CD4-positive, alpha-beta memory T cell (primary cell): ENCODE measurements at places on chromosomes 2 and 18.

DNA sequence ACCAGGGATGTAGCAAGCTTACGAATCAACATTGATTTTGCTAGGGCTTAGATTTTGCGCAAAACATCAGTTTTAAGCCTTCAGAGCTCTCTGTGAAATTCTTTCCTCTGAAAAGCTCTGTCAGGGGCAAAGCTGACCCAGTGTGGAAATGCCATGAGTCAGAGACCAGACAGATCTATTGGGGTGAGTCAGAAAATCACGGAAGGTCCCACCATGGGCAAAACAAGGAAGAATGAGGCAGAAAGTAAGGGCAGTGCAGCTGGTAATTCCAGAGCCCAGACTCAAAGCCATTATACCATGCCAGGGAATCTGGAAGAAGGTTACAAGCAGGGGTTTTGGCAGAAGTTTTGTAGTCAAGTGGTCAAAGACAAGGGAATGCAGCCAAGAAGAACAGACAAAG is 256.6 kb upstream of the CTAGE1 start:
- DNase-seq, result no peak

GRCh38 chr18:62069556-62069955 is 117.3 kb downstream of the PIGN start:
- DNase-seq, result no peak

- DNase-seq, result no peak
These were observed 202.1 kb upstream of the MEX3C start for GRCh38 chr18:51399491-51400122.

DNA sequence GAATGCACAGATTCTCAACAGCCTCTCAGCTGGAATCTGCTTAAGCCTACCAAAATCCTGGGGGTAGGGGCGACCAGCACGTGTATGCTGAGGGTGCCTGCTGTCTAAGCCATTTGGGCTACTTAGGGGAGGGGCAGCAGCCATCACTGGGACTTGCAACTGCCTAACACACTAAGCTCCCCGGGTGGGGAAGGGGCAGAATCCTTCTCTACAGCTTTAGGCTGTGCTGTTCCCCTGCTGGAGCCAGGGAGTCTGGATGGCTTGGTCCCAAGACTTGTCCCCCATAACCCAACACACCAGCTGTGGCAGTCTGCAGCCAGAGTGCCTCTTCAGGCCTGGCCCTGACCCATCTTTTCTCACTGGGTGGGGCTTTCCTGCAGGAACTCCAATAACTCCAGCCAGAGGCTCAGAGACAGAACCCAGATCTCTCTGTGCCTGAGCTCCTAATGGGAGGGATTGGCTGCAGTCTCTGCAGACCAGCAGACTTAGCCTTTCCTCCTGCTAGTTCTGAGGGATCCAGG is 305.4 kb upstream of the RND3 start:
- DNase-seq, result no peak

GRCh38 chr2:106115250-106115649 is 78.9 kb downstream of the UXS1 start:
- no peak for DNase-seq

- no peak for DNase-seq
These were observed 80.4 kb downstream of the MYO3B start for GRCh38 chr2:170258382-170258781.

- DNase-seq, result no peak
These were observed 935.9 kb upstream of the LRATD1 start for GRCh38 chr2:13696601-13697000.

DNA sequence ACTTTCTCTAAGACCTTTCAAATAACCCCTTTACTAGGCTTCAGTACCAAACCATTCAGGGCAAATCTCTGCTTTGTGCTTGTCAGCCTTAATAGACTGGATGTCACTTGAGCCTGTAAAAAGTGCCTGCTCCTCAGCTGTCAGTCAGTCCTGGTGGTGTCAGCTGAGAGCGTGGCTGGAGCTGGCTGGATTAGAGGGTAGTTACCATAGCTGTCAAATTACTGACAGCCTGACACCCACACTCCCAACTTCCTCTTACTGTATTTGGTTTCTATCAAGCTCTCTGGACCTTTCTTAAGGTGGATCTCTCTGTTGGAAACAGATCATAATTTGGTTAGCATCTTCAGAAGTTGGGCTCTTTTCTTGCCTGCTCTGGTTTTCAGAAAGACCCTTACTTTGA is 371.4 kb upstream of the ATP5MC3 start:
- DNase-seq, result no peak

DNA sequence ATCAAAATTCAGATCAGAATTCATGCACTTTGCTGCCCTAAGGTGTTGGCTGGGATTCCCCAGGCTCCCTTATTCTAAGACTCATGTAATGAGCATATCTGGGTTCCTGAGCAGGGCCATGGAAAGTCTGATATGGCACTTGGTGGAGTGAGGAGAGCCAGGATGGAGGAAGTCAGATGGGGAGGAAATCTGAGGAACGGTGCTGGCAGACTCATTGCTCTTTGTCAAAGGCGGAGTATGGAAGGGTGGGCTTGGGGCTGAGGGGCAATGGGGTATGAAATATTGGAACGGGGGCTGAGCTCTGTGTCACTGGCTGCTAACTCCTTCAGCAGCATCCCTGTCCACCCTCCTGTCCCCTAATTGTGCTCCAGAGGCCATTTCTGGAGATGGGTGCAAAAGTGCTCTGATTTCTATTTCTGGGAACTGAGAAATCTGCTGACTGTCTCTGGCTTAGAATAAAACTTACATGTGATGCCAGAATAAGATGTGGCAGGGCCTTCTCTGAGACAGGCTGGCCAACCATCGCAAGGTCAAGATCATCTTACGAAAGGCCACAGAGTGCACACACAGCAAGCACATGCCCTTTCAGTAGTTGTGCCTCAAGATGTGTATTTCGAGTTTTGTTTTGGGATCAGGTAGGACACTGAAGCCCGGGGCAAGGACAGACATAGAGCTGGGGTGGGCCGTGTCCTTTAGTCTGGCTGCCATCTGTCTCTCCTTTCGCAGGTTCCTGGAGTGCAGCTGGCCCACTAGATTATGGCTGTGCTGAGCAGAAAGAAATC is 480.0 kb upstream of the HS6ST1 start:
- DNase-seq, result no peak

- no peak for DNase-seq
These were observed 158.1 kb downstream of the DOCK10 start for GRCh38 chr2:224884188-224884587.

DNA sequence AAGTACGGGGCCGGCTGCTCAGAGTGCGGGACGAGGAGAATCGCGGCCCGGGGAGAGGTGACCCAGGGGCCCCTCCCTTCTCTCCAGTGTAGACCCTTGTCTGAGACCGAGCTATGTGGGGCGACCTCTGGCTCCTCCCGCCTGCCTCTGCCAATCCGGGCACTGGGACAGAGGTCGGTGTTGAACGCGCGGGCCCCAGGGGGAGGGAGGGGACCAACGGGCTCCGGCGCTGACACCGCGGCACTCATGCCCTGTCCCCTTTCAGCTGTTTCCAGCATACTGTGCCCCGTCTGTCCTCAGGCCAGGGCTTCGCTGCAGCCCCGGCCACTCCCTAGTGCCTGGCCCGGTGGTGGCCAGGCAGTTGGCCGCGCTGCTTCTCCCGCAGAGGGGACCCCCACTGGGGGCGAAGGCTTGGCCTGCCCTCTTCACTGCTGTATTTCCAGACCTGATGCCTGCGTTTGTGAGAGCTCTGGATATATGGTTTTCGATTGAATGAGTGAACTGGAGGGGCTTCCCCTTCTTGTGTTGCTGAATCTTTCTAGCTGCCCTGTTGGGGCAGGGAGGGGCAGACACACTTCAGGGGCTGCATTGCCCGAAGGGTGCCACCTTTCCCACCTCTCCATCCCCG is 809 bp downstream of the DBI start:
- peak; percentile 22 for DNase-seq

DNA sequence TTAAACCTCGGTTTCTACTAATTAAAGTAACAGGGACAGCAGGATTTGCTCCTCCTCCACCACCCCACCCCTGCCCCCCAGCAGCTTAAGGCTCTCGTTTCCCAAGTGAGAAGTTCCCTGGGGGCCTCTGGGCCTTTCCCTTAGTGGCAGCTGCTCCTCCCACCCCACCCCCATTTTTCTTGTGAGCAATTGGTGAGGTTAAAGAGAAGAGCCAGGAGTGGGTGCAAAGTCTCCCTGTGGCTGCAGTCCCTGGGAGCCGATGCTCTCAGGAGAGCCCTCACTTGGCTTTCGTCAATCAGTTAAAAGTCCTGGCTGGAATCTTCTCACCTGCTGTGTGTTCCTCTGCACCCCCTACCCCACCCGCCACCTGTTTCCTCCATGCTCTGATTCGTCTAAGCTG is 48.7 kb upstream of the AGAP1 start:
- no peak for DNase-seq

DNA sequence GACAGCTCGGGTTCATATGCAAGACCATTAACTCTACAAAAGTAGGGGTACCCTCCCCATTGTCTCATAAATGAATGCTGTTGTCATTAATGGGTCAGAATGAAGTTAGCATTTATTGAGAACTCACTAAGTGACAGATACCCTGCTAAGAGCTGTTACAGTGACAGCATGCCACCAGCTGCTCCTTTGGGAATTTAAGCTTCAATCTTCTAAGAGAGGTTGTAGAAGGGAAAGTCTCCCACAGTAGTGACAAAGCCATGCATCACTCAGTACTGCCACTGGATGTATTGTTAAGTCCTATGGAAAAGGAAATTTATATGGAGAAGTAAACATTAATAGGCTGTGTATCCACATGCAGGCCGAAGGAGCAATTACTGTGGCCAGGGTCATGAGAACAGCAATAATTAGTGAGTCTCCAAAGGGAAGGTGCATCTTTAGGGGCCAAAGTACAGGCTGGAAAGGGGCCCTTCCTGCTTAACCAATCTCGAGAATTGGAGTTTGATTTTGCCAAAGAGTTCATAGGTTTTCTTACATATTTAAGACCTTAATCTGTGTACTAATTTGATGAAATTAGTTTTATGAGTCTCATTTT is 64.5 kb upstream of the FAM124B start:
- no peak for DNase-seq

GRCh38 chr2:112259509-112260294 is 4.9 kb upstream of the ZC3H8 start:
- peak; percentile 81 for DNase-seq

- no peak for DNase-seq
These were observed 1007.0 kb upstream of the CELF4 start for GRCh38 chr18:38572554-38573111.

DNA sequence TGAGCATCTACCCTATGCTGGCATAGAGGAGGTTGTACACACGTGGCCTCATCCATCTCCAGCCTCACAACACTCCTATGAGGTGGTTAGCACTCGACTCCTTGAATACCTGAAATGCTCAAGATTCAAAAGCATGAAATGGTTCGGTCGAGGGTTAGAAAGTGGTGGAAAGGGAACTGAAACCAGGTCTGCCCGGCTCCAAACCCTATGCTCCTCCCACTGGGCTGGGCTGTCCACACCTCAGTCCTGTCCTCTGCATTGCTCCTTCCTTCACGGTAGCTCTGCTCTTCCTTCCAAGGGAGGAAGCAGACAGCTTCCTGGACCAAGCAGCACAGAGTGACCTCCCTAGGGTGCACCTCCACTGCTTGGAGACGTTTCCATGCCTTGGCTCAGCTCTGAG is 565.2 kb upstream of the ID2 start:
- no peak for DNase-seq

GRCh38 chr18:48828691-48829442 is 121.9 kb downstream of the SMAD7 start:
- no peak for DNase-seq

- no peak for DNase-seq
These were observed 74.8 kb downstream of the TXNL1 start for GRCh38 chr18:56563568-56563967.

DNA sequence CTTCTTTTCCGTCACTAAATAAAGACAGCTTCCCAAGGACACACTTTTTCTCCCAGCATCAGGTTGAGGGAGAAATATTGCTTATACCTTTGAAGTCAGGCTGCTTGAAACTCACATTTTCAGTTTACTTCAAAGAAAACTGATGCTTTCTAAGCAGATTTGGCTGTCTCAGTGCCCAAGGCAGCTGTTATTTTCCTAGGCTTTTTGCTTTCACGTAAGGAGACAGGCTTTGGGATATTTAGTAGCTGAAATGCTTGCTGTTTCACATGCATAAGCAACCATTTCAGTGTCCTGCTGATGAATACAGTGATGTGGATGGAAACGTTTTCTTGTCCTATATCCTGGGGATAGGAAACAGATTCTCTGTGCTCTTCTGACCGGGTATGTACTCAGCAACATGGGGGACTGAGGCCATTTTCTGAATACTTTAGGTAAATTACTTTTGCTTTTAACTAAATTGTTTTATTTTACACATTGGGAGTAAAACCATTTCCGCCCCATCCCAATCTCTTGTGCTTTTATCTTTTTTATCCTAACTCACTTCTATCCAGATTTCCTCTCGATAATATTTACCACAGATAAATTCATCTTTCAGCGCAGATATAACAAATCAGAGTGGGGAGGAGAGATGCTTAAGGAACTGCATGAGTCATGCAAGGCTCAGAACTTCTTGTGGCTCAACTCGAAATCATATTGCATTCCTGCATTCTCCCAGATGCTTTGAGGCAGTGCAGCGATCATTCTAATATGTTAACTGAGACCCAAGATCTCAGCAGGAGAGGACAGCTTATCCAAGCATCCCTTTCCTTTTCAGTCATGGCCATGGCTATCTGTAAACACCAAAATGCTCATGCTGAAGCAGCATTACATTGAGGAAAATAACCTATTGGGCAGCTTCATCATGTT is 22.2 kb downstream of the GALR1 start:
- no peak for DNase-seq
